Activated naive CD4-positive, alpha-beta T cell (primary cell): ENCODE measurements at places on chromosomes 6 and 20.

- DNase-seq, result no peak
Observed at GRCh38 chr20:5553194-5553815, 196.9 kb upstream of the SHLD1 start.

- no peak for DNase-seq
Observed at GRCh38 chr6:160116411-160116810, 5.2 kb upstream of the SLC22A1 start.

DNA sequence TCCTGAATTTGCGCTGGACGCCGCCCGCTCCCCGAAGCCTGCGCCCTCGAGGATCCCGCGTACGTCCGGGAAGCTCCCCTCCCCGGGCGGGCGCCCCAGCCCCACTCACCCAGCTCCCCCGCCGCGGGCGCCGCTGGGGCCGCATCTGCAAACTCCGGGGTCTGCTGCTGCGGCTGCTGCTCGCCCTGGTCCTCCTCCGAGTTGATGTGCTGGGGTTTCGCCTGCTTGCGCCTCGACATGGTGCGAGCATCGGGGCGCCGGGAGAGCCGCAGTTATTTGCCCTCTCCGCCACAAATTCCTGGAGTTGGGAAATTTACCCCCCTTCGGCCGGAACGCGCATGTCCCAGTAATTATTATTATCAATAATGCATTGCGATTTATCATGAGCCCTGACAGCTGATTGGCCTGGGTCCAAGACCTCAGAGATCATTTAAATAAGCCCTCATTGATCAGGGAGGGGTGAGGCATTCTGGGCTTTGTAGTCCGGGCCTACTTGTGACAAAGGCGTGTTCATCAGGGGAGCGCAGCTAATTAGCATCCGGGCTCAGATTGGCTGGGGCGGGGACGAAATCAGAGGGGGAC, at the start of gene SALL4:
TSS of gene SALL4 (minus strand) at position 352 of the 582 bp plus-strand sequence. CDS start at position 239, 113 bp downstream.
- DNase-seq, result no peak

GRCh38 chr6:96246563-96246962, 230.8 kb downstream of the FUT9 start:
- DNase-seq, result no peak

GRCh38 chr20:12203399-12203798, 285.7 kb downstream of the BTBD3 start:
- no peak for DNase-seq

DNA sequence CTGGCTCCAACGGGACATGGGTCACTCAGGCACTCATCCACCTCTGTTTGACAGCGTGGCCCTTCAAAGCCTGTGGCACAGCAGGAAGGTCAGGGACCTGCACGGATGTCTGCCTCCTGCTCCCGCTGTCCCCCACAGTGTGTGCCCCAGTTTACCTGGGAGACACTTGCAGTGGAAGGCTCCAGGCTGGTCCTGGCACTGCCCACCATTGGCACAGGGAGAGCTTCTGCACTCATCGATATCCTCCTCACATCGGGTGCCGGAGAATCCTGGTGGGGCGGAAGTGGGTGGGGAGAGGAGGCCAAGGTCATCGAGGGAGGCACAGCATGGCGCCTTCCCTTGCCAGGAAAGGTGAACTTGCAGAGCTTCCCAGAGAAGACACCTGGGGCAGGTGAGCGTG, 6.9 kb downstream of the NOTCH4 start:
- no peak for DNase-seq

GRCh38 chr20:39072132-39072531, 110.0 kb downstream of the DHX35 start:
- DNase-seq, result no peak

DNA sequence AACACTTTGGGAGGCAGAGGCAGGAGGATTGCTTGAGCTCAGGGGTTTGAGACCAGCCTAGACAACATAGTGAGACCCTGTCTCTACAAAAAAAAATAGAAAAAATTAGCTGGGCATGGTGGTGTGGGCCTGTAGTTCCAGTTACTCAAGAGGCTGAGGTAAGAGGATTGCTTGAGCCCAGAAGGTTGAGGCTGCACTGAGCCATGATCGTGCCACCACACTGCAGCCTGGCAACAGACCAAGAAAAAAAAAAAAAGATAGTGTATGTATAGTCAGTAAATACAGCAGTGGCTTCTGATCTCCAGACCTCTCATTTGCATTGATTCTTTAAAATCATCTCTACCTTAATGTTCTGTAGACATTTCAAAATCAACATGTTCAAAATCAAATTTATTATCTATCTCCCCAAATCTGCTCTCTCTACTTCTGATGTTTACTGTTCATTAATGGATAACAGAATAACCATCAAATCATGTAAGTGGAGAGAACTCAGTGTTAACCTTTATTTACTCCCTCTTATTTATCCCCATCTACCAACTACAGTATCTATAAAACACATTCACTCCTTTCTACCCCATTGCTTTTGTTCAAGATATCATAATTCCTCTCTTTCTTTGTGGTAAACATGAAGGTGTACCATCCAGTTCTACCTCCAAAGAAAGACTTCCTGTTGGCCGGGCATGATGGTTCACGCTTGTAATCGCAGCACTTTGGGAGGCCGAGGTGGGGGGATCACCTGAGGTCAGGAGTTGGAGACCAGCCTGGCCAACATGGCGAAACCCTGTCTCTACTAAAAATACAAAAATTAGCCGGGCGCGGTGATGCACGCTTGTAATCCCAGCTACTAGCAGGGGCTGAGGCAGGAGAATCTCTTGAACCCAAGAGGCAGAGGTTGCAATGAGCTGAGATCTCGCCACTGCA, 7.7 kb downstream of the PROCR start:
- no peak for DNase-seq

GRCh38 chr6:128311944-128312570, 208.3 kb downstream of the PTPRK start:
- no peak for DNase-seq

DNA sequence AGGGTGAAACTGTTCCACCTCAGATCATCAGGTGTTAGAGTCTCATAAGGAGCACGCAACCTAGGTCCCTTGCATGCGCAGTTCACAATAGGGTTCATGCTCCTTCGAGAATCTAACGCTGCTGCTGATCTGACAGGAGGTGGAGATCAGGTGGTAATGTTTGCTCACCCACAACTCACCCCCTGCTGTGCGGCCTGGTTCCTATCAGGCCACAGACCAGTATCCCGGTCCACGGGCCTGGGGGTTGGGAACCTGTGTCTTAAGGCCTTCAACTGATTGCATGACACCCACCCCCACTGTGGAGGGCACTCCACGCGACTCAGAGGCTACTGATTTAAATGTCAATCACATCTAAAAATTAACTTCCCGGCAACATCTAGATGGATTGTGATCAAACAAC, 411.2 kb upstream of the SULF2 start:
- no peak for DNase-seq

GRCh38 chr20:52941808-52942207, 30.4 kb upstream of the TSHZ2 start:
- no peak for DNase-seq

- no peak for DNase-seq
Observed at GRCh38 chr20:51661609-51662178, 106.5 kb downstream of the ATP9A start.

- DNase-seq, result no peak
Observed at GRCh38 chr6:134287859-134288537, 29.9 kb downstream of the SGK1 start.

- no peak for DNase-seq
Observed at GRCh38 chr6:144053601-144054000, 41.8 kb downstream of the SF3B5 start.

DNA sequence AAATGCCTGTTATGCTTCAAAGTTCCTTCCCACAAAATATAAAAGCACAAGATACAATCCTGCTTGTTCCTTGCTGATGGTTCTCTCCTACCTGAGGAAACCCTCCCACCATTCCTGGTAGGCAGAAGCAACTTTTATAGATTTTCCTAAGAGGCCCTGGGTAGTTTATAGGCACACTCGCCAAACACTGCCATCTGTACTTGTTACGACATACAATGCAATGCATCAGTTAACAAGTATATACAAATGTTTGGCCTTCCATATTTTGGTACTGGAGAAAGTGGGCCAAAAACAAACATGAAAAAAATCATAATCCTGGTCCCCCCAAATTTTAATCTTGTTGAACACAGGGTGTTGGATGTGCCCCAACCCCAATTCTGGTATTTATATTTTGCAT, 16.6 kb downstream of the MCM9 start:
- DNase-seq, result no peak

DNA sequence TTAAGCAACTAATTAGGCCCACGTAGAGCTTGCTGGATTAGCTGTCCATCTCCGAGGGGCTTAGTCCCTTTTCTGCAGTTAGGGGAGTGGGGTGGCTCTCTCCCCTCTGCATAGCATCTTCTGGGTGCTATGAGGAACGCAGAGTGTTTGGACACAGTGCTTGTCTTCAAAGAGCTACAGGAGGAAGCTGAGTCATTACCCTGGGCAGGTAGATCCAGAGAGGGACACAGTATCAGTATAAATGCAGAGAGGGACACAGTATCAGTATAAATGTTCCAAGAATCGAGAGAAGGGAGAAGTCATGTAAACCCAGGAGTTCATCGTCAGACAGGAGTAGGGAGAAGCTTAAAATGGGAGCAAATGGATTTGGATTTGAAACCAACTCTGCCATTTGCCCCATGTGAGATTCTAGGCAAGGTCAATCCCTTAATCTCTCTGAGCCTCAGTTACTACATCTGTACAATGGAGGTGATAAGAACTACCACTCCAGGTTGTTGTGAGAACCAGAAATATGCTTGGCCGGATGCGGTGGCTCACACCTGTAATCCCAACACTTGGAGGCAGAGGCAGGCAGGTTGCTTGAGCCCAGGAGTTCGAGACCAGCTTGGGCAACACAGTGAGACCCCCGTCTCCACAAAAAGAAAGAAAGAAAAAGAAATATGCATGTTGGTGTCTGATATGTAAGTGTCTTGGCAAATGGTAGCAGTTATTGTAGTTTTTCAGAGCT, 5.5 kb upstream of the GHRH start:
- no peak for DNase-seq

- DNase-seq, result no peak
Observed at GRCh38 chr20:8721098-8721497, 347.8 kb upstream of the PLCB4 start.

GRCh38 chr6:125810445-125810844, 19.7 kb downstream of the NCOA7 start:
- no peak for DNase-seq

DNA sequence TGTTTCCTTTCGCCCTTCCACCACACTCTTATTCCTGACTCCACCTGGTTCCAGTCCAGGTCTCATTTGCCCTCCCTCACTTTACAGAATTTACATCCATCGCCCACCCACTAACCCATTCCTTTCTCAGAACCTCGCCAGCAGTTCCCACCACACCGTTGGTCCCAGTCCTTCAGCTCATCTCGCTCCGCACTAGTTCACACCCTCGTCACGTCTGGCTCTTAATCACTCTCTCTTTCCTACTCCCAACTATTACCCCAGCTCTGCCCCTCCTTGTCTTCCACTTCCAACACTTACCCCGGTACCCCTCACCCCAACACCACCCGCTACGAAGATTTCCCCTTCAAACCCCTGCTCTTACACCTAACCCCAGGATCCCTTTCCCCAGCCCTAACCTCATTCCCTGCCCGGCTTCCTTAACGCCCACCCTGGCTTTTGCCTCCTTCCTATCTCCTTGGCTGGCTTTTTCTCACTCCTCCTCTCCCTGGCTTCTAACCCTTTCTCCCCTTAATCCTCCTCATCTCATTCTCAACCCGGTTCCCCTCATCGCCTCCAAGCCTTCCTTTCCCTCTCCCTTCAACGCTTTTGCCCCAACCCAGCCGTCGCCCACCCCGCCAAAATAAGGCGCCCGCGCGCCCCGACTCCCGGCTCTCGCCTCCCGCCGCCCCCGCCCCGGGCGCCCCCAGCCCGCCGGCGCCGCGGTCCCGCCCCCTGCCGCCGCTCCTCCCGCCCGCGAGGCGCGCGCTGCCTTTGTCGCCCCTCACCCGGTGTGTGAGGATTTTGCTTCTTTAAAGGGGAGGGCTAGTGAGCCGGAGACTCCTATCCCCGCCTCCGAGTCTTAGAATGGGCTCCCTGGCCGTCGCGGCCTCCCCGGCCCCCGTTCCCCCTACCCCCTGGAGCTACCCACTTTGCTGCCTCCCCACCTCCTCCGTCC, 542 bp downstream of the USP49 start:
- DNase-seq, result no peak

DNA sequence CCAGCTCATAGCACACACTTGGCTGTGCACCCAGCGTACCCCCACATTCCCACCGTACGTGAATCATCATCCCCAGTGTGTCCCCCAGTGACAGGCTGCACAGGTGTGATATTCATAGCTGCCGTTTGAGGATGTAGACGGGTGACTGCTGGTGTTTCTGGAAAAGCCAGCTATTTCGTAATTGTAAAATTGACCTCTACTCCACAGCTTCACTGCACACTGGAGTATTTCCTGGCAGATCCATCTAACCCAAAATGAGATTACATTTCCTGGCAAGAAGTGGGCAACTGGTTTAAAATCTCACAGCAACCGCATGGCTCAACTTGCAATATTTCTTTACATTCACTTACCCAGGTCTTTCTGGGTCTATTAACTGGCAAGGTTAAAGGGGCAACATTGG, 30.3 kb downstream of the CD83 start:
- no peak for DNase-seq

- no peak for DNase-seq
Observed at GRCh38 chr20:48422242-48422960, 405.4 kb downstream of the PREX1 start.

GRCh38 chr6:62452586-62452985, 166.6 kb upstream of the KHDRBS2 start:
- DNase-seq, result no peak

DNA sequence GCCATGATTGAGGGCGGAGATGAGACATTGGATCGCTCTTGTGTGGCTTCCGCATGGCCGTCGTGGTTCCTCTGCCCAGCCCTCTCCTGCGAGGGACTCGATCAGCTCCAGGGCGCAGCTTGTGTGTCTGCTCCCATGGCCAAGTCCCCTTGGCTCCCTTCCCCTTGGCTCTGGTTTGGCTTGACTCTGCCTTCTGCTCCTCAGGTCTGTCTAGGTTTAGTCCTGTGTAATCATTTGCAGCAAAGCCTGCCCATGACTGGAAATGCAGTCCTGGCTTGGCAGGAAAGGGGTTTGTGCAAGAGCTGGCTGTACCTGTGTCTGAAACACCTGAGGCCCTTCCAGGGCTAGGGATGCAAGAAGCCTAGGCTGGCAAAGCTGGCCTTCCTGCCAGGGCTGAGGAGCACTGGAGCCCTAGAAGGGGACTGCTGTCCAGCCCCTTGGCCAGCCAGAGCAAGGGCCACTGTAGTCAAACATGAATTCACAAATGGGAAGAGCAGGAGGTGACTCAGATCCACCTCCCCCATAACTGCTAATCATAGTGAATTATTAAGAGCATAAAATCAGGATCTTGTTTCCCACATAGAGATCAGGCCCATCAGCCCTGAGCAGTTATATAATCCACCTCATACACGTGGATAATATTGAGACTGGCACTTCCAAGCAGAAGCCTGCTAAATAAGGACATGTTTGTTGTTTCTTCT, 196.8 kb downstream of the FARS2 start:
- no peak for DNase-seq

GRCh38 chr20:64077876-64078551, 1.3 kb downstream of the RGS19 start:
- peak; percentile 56 for DNase-seq
